Stimulated activated CD4-positive, alpha-beta T cell treated with anti-CD3 and anti-CD28 coated beads, Interleukin-1b, Interleukin-23, amount 100 ng/mL, for 4 hours (primary cell): ENCODE measurements at places on chromosomes 11 and 22.

DNA sequence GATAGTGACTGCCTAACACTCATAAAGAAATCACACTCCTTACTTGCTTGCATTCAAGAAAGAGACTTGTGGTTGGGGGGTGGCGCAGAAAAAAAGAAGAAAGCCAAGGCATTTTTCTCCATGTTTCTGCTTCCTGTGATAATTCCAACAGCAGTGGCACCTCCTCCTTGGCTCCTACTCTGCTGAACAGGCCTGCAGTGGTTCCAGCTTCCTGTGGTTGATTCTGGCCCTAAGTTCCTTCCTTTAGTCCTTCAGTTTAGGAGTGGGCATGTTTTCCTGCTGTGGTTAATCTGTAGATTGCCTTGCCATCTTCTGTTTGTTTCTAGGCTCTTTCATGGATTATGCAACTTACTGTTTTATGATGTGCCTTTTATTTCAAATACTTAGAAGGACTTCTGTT, 940.4 kb downstream of the DLG2 start:
- no peak for DNase-seq

- no peak for DNase-seq
These were observed 56.7 kb downstream of the C11orf58 start for GRCh38 chr11:16795146-16795545.

- no peak for DNase-seq
These were observed 48.3 kb upstream of the SLC6A5 start for GRCh38 chr11:20551096-20551495.

- DNase-seq = no peak
These were observed 23.0 kb upstream of the EXPH5 start for GRCh38 chr11:108616549-108616948.

DNA sequence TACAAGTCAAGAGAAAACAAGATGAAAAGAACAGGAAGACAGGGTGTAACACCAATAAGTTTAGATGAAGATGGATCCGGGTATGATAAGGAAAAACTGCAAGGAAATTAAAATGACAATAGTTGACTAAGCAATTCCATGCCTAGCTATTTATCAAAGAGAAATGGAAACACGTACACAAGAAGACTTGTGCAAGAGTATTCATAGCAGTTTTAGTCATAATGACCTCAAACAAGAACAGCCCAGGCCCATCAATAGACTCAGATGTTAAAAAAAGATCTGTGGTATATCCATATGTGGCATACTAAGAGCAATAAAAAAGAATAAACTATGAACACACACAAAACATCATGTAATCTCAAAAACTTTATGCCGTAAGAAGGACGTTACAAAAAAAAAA, 33.2 kb downstream of the SLC5A12 start:
- no peak for DNase-seq
